ENCODE measurements at places on chromosomes 2 and 18.

- DNase-seq: no peak
These were observed 177.7 kb upstream of the SMAD2 start for GRCh38 chr18:48108136-48108535.

- DNase-seq: no peak
These were observed 38.4 kb downstream of the SLC9A2 start for GRCh38 chr2:102657770-102658169.

DNA sequence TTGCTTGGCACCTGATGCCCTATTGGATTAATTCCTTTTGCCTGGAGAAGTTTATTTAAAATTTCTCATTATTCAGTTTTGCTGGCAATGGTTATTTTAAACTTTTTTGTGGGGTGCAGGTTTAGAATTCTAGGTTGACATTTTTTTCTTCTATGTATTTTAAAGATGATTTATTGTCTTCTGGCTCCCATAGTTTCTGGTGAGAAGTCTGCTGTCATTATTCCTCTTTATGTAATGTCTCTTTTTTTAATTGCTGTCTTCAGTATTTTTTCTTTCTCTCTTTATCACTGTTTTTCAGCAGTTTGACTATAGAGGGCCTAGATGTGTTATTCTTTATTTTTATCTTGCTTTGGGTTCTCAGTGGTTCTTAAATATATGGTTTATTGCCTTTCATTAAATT lies 182.2 kb upstream of the STON1 start:
- no peak for DNase-seq

DNA sequence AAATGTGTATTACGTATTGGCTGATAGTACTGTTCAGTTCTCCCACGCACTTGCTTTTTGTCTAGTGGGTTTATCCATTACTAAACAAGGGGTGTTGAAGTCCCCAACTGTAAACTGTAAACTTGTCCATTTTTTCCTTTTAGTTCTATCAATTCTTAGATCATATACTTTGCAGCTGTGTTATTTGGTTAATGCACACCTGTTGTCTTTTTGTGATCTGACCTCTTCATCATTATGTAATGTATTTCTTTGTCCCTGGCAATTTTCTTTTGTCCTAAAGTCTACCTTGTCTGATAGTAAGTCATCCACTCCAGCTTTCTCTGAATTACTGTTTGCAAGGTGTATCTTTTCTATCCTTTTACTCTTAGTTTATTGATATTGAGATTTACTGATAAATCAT lies 21.9 kb downstream of the MCEE start:
- no peak for DNase-seq

DNA sequence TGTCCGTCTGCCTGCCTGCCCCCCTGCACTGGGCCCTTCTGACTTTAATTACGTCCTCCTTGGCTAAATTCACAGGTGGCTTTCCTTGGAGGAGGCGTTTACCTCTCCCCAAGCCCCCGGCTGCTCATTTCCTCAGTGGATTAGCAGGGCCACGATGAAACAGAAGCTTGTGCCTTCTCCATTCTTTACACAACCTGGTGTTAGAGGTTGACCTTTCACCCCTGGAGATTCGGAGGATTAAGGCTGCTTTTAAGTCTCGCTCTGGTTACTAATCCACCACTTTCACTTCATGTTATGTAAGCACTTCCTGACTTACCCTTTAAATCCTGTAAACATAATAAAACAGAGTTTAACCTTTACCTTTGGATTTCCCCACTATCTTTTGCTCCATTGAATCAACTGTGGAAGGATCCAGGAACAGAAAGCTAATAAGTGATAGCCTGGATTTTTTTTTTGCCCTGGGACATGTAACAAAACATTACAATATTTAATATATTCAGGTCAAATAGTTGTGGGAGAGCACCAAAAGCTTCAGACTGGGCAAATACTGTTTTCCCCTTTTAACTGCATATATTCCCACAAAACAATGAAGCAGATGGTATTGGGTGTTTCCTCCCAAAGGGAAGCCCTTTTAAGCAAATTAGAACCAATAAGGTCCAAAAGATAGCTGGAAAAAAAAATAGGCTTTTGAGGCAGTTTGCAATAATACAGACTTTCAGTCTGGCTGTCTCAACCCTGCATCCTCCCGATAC lies 370.2 kb downstream of the EN1 start:
- no peak for DNase-seq

GRCh38 chr2:168146892-168147810 lies 100.2 kb downstream of the STK39 start:
- no peak for DNase-seq

DNA sequence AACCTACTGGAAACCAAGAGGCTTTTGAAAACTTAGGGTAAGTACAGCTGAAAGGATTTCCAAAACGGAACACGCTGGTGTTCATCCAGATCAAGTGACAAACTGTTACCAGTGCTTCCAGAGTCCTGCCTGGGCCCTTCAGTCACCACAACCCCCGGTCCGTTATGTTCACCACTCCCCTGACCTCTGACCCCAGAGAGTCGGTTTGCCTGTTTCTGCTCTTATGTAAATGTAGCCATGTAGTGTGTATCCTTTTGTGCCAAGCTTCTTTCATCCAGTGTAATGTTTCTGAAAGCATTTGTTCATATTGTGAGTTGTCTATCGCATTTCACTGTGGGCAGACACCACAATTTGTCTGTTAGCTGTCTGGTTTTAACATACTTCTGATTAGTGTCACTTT lies 217.5 kb downstream of the NCK2 start:
- DNase-seq: no peak

- DNase-seq: no peak
These were observed 1.9 kb downstream of the YES1 start for GRCh38 chr18:809985-810642.

DNA sequence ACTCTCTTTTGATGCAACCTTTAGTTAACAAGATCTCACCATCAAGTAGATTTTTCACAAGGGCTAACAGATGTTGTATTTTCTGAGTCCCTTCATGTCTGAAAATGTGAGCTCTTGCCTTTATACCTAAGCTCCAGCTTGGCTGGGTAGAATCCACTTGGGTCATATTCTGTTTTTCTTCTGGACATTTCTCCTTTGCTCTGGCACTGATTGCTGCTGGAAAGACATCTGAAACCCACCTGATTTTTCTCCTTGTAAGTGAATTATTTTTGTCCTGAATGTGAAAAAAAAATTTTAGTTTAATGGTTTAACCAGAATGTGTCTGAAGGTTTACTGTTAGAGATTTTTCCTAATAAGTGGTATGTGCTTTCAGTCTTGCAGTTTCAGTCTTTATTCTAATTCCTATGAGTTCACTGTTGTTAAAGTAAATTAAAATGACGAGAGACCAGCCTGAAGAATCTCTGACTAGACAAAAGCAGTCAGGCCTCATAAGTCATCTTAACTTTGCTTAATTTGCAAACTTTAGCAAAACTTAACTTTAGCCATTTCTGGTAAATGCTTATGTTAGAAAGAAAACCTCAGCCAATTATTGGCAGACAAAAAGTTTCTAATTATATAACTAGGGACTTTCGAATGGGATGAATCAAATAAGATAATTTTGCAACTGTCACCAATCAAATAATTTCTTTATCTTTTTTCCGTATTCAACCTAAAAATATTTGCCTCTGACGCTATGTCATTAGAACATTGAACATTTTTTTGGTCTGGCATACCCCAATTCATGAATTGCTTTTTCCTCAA lies 70.8 kb downstream of the ACAA2 start:
- no peak for DNase-seq

GRCh38 chr18:76521417-76522121 lies 26.5 kb upstream of the ZNF516 start:
- DNase-seq: no peak

DNA sequence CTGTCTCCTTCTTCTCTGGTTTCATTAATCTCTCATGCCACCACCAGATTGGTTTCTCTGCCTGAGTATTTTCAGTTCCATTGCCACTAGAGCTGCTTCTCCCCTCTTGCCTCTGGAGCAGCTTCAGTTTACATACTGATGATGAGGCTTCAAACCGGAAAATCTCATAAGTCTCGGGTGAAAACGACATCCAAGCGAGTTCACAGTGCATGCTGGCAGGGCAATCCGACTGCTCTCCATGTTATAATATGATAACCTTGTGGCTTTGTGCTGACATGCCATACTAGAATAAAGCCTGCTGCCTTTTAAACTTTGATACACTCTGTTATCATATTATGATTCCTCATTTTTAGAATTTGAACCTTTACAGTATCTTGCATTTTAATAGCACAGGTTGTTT lies 153.5 kb downstream of the PRPF40A start:
- no peak for DNase-seq

DNA sequence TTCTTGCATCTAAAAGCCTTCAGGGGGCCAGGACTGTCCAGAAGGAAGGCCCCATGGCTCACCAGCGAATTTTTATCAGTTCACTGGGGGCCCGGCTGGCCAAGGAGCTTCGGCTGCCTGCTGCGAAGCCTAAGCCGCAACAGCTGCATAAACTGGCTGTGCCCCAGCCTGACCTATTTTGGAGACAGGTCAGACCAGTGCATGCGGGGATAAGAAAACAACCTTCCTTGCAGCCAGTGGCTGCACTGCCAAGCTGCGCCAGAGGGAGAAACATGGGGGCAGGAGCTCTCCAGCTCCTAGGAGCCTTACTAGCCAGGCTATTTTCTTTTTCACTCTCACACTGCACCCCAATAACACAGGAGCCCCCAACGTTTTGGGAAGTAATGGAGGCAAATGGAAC lies 15.2 kb downstream of the PAX3 start:
- no peak for DNase-seq

- no peak for DNase-seq
These were observed 39.5 kb downstream of the CYP26B1 start for GRCh38 chr2:72108121-72108520.

GRCh38 chr18:21099442-21099841 lies 12.2 kb downstream of the ROCK1 start:
- DNase-seq: no peak

GRCh38 chr2:46196871-46197462 lies 100.2 kb upstream of the EPAS1 start:
- no peak for DNase-seq

DNA sequence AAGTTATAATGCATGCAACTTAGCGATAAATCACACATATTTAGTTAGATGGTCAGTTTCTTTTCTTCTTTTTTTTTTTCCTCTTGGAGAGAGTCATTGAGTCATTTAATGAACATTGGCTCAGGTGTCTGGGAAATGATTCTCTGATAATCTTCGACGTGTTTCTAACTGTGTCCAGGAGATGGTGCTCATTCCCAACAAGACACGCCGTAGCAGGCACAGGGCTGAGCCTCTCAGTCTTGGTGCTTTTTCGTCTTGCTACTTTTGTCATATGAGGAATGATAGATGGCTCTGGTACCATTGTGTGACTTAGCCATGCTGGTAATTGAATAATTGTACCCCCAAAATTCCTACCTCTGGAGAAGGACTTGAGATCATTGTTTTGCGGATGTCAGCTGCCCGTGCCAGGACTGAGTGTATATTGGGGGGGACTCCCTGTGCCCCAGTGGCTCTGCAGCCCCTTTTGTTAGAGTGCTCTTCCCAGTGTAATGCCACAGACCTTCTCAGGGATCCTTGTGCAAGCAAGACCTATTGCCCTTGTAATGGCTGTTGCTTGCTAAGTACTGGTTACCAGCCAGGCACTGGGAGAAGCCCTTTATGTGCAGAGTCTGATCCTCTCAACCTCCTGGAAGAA lies 107.6 kb upstream of the CYRIA start:
- no peak for DNase-seq

GRCh38 chr2:41936771-41937463 lies 110.9 kb upstream of the PKDCC start:
- DNase-seq: no peak

DNA sequence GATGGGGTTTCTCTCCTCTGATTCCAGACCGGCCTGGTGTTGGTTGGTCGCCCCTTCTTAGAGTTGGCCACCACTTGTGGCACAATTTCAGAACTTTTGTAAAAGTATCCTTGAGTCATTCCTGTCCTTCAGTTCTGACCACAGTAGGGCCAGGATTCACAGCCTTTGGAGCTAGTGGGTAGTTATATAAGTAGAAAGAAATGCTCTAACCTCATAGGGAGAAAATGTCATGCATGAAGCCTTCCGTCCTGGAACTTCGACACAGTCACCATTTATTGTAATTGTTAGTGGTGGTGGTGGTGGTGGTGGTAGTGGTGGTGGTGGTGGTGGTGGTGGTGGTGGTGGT lies 65.4 kb downstream of the EPAS1 start:
- DNase-seq: no peak

DNA sequence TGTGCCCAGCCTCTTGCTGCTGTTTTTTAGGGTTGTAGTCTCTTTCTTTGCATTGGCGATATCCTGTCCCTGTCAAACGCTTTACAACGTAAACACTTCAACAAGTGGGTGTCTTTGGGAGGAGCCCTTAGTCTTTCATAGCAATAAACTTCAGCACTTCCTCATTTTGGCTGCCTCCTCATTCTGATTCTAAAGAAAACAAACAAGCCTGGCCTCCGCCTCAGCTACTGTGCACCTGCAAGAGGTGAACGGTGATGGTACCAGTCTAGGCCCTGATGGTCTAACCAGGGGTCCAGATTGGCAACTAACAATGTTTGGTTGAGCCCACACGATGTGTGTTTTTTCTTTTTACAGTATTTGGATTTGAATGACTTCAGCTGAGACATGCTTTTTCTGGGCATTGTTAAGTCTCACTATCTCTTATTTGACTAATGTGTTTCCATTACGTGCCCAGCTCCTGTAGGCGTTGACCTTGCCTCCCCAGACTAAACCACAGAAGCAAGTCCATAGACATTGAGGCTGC lies 53.2 kb upstream of the CUL3 start:
- no peak for DNase-seq

- no peak for DNase-seq
These were observed 2.9 kb downstream of the CTLA4 start for GRCh38 chr2:203870481-203870880.

GRCh38 chr2:10204326-10205161 lies 82.0 kb downstream of the RRM2 start:
- no peak for DNase-seq

- peak; percentile 67 for DNase-seq
These were observed 7.2 kb downstream of the POMC start for GRCh38 chr2:25161055-25161781.

DNA sequence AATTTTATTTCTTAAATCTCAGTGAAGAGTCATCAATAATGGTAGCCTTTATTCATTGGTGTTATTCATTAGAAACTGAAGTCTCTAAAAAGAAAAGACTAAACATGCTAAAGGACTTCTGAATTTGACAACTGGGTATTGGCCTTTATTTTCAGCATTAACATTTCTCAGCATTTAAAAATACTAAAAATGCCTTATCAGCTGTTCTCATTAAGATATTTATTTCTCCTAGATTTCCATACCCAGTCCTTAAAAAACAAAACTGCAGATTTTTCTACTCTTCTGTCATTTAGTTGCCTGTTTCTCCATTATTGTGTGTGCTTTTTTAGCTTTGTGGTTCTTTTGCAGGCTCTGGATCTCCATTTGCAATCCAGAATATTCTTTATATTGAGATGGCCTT lies 31.2 kb upstream of the METAP1D start:
- no peak for DNase-seq
